ENCODE measurements at places on chromosomes 3 and 15.
A peak's percentile ranks its signal among the peaks of the same experiment; 100 is the strongest.

DNA sequence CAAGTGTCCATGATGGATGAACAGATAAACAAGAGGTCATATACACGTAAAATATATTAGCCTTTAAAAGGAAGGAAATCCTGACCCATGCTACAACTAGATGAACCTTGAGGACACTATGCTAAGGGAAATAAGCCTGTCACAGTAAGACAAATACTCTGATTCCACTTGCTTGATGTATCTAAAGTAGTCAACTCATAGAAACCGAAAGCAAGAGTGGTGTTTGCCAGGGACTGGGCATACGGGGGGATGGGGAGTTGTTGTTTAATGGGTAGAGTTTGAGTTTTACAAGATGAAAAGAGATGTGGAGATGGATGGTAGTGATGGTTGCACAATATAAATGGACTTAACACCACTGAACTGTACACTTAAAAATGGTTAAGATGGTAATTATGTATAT is 65.4 kb downstream of the C3orf70 start:
- DNase-seq = no peak

DNA sequence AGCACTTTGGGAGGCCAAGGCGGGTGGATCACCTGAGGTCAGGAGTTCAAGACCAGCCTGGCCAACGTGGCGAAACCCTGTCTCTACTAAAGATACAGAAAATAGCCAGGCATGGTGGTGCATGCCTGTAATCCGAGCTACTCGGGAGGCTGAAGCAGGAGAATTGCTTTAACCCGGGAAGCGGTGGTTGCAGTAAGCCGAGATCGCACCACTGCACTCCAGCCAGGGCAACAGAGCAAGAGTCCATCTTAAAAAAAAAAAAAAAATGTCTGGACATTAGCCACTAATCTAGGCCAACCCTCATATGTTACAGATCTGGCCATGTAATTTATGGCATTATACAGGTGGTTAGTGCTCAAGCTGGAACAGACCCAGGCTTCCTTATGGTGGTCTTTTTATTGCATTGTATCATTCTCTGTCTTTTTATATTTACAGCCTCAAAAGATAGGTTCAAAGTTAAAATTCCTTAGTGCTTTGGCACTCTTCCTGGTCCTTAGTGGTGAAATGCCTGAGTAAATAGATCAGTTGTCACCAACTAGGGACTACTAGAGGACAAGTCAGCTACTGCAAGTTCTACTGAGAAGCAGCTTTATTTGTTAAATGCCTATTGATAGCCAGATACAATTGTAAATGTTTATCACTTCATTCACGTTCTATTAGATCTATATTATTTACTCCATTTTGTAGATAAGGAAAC is 16.0 kb downstream of the STARD9 start:
- DNase-seq = no peak

GRCh38 chr3:166303681-166304080 is 466.5 kb upstream of the BCHE start:
- DNase-seq = no peak

DNA sequence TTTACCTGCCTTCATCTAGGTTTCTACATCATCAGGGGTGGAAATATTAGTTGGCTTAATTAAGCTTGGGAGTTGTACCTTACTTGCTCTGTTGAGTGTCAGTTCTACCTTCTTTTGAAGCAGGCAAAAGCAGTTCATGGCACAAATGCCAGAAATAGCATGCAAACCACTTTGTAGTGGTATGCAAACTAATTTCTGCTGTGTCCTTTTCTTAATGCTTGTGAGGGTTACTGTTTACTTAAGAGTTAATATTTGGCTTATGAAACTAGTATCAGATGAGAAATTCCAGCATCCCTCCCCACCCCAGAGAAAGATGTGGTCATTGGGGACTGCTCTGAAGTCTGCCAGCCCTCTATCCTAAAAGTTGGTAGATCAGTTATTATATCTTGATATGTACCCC is 7.1 kb downstream of the ATP2C1 start:
- no peak for DNase-seq

- no peak for DNase-seq
These were observed 166.6 kb downstream of the ANO10 start for GRCh38 chr3:43455233-43455632.

- peak; percentile 51 for DNase-seq
These were observed 401 bp downstream of the SEC11A start for GRCh38 chr15:84715441-84716035.

GRCh38 chr15:61090386-61091288 is 138.5 kb downstream of the RORA start:
- DNase-seq = no peak

GRCh38 chr3:86930181-86930580 is 60.8 kb downstream of the VGLL3 start:
- no peak for DNase-seq

GRCh38 chr15:66560856-66561525 is 4.8 kb downstream of the LCTL start:
- no peak for DNase-seq

DNA sequence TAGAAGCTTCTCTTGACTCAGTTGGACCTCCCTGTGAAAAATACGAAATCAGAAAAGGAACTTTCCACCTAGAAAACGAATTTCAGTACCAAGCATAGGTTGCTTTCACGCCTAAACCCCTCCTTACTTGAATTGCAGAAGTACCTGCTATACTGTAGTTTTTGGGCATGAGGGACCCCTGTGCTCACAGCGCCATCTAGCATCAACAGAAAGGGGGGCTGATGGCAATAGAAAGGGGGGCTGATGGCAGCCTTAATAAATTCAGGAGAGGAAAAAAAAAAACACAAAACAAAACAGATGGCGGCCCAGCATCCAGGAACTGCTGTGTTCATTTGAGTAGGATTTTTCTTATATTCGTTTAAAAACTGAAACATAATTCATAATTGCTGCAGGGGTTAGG is 96.7 kb downstream of the NPAP1 start:
- no peak for DNase-seq

DNA sequence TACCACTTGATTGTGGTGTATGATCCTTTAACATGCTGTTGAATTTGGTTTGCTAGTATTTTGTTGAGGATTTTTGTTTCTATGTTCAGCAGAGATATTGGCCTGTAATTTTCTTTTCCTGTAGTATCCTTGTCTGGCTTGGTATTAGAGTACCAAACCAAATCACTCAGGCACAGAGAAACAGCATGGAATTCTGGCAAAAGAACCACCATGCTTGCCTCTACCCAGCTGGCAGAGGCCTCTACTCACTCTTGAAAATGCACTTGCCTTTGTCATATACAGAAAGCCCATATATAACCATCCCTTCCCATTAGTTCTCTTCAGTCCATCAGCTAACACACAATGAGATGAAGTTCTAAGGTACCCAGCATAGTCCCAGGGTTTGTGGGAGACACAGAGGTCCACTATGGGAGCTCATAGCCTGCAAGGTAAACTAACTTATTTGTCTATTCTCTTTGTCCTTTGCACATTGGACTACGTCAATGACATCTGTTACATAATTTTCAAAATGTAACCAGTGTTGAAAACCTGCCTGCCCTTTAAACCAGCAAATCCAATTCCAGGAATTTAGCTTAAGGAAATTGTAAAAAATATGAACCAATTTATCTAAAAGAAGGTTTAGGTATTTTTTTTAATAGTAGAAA is 82.1 kb upstream of the POMGNT2 start:
- no peak for DNase-seq

DNA sequence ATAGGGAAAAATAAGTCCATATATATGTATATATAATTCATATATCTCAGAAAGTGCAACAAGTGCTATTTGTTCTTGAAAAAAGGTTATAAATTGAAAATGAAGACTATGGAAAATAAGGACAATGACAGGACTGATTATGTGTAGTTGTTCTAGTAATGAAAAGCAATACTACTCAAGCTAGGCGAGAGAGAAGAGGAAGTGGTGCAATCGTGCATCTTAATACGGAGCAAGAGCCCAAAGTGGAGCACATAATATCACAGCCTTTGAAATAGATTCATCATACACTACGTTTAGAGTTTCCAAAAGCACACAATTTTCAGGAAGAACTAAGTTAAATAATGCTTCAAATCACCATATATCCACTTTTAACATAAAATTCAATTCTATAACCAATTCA is 87.9 kb downstream of the ULK4 start:
- DNase-seq = no peak

- DNase-seq = no peak
These were observed 5.7 kb downstream of the MORF4L1 start for GRCh38 chr15:78878356-78878755.

- no peak for DNase-seq
These were observed 35.8 kb upstream of the THSD4 start for GRCh38 chr15:71079208-71080044.

GRCh38 chr3:160098261-160098908 is 109.8 kb downstream of the IL12A start:
- DNase-seq = no peak

DNA sequence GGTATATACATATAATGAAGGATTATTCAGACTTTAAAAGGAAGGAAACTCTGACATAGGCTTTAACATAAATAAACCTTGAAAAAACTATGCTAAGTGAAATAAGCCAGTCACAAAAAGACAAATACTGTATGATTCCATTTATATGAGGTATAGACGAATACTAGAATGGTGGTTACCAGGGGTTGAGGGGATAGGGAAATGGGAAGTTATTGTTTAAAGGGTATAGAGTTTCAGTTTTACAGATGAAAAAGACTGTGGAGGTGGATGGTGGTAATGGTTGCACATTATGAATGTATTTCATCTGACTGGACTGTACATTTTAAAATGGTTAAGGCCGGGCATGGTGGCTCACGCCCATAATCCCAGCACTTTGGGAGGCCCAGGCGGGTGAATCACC is 41.7 kb downstream of the FRMD5 start:
- DNase-seq = no peak

DNA sequence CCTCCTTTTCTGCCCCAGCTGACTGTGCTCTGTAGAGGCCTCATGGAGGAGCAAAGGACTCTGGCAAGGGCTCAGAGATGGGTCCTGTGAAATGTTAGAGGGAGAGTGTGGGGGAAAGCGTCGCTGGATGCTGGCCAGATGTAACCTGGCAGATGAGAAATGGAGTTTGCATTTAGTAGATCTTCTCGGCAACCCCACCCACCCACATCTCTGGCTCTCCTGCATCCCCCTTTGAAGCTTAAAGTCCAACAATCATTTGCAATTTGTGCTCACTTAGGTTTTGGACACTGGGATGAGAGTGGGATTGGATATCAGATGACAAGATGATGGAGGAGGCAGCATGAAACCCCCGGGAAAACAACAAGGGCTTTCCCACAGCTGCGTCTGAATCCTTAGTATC is 523.6 kb upstream of the MCTP2 start:
- DNase-seq = no peak

- DNase-seq = peak; percentile 85
These were observed 32.7 kb downstream of the STARD9 start for GRCh38 chr15:42608110-42608531.

GRCh38 chr3:193630005-193630404 is 37.0 kb downstream of the OPA1 start:
- no peak for DNase-seq

DNA sequence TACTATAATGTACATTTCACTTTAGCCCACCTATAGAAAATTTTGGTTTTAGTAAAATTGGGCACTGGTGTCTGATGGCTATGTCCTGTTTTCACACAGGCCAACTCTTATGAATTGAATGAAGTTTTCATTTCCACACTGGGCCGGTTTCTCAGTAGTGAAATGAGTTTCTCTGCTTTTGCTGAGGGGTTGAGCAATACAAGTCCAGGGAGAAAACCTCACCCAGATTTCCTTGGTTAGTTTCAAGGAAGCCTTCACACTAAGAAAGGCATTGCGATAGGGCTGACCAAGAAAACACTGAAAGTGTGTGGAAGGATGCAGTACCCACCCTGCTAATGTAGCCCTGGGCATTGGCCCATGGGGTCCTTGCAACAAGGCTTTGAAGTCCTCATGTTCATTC is 331.5 kb upstream of the CFAP20DC start:
- DNase-seq = peak; percentile 86

- DNase-seq = no peak
These were observed 798 bp downstream of the GCHFR start for GRCh38 chr15:40764629-40765103.

- DNase-seq = peak; percentile 14
These were observed 96.6 kb downstream of the SLC9A9 start for GRCh38 chr3:143751643-143752178.

- DNase-seq = peak; percentile 55
These were observed 150.5 kb downstream of the CFAP20DC start for GRCh38 chr3:58899159-58899952.

DNA sequence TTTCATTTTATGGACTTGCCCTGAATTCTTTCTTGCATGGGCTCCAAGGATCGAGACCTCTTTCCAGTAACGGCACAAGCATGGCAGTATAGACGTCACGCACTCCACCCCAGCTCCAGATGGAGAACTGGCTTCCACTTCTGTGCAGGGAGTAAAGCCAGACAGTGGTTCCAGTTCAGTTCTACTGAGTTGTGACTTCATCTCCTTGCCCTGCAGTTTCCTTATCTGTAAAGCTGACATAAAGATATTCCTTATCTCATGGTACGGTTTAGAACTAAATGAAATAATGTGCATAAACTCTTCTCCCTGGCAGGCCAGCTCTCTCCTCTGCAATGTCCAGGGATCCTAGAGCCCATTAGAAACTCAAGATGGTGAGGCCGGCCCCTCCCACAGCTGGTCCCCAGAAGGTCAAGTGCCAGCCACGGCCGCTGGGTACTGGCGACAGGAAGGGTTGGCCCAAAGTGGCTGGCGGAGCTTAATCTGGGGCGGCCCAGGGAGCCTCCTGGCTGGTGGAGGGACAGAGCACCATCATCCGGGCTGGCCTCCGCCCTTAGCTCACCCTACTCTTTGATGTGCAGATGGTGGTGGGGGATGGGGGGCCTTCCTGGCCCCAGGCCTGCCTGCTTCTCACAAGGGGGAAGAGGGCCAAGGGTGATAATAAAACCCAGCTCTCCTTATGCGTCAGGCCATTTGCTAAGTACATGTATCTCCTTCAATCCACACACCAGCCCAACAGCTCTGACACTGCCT is 7.2 kb downstream of the MESP2 start:
- DNase-seq = no peak

- no peak for DNase-seq
These were observed 5.3 kb upstream of the TMEM115 start for GRCh38 chr3:50364573-50365079.

DNA sequence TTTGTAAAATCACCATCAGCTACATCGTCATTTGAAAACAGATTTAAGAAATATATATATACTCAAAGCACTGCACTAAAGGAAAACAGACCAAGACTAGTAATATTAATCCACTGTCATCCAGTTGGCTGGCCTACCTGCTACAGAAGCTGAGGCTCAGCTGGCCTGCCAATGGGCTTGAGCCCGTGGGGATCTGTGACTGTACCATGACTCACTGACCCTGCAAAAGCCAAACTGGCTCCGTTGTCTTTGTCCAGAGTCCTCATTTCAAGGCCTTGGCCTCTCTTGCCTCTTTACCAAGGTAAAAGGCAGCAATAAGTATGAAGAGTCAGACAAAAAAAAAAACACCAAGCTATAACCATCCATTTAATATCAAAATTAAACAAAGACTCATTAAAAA is 463.5 kb upstream of the RASGRP1 start:
- no peak for DNase-seq

- DNase-seq = no peak
These were observed 1223.2 kb downstream of the OTOL1 start for GRCh38 chr3:162719684-162720341.

GRCh38 chr15:90101130-90101968 is 919 bp downstream of the IDH2 start:
- DNase-seq = peak; percentile 50

All from activated CD4-positive, alpha-beta T cell treated with anti-CD3 and anti-CD28 coated beads, Interleukin-2, Interleukin-6, amounts not matched to agents 100 ng/mL and 50 ng/mL, durations not matched to agents 16 hours and 8 hours (primary cell).